NCI-H1105 treated with DMSO at 0.1 percent for 48 hours (cell line): ENCODE measurements at places on chromosomes 13 and 19.

DNA sequence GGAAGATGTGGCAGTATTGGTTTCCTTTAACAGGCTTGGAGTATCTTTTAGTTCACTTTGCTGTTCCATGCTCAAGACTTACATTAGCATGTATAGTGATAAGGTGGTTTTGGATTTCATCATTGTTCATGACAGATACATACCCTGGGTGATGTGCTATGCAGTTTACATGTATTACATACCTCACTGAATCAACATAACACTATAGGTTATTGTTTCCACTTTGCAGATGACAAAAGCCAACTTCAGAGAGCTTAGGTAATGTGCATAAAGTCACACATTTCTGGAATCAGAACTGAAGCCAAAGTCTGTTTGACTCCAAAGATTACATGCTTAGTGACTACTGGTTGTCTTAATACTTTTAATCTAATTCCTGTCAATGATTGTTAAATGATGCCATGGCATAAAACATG, 7.1 kb downstream of the COMMD6 start:
- DNase-seq, result no peak

- DNase-seq, result no peak
Measured at GRCh38 chr19:28686756-28687155, 526.2 kb downstream of the UQCRFS1 start.

- peak; percentile 38 for DNase-seq
Measured at GRCh38 chr13:52879950-52880741, 31.7 kb upstream of the PCDH8 start.

DNA sequence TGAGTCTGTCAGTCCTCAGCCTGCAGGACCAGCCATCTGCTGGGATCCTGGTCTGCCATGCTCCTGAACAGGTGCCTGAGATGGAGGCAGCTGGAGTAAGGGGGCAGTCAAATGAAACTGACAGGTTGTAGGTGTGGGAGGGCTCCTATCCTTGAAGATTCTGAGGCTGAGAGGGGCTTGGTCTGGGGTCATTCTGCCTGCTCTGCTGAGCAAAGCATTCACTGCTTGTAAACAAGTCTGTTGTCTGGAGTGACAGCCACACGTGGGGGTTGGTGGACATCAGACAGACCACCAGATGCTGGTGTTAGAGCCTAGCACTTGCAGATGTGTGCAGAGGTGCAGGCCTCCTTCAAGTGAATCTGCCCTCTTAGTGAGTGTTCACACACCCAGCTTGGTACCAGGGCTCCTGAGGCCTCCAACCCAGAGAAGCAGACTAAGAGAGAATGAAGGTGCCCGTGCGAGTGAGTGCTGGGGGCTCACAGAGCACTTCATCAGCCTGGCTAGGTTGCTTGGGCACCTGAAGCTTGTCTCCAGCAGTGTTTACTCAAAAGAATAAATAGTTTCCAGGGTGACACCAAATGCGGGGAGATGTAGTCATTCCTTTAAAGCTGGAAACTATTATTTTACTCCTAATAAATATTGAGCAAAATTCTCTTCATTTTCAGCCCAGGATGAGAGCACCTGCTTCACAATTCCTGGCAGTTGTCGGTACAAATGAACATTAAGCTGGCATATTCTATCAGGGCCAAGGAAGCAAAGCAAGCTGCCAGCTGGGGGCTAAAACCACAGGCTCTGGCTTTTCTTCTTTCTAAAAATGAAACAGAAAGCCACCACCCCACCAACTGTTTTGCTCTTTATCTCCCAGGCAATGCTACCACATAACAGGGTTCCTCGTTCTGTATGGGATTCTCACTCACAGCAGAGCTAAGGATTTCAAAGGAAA, 82.3 kb downstream of the RNASEH2B start:
- no peak for DNase-seq
